Caudate nucleus (tissue), 63 donors: ENCODE measurements at places on chromosomes 1 and 21.

DNA sequence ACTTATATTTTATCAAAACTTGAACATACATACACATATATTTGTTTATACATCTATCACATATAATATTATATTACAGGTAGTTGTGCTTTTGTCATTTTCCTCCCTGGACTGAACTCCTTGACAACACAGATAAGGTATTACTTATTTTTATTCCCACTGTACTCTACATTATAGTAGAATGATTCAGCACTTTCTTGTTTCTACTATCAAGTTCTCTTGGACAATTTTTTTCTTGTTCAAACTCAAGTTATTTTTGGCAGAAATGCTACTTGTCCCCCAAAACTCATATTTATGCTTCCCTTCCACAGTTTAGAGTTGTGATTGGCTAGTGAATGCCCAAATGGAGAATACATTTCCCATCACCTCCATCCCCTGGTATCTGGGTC is 10.8 kb upstream of the PTPRC start:
- no peak for DNase-seq

- DNase-seq: no peak
These were observed 93.0 kb downstream of the EVI5 start for GRCh38 chr1:92691925-92692324.

- DNase-seq: no peak
These were observed 14.3 kb upstream of the DR1 start for GRCh38 chr1:93331412-93331811.

- DNase-seq: no peak
These were observed 4.1 kb downstream of the RBP7 start for GRCh38 chr1:10001016-10001665.

GRCh38 chr1:245800901-245801605 is 646.3 kb downstream of the KIF26B start:
- DNase-seq: no peak

GRCh38 chr21:14306126-14306907 is 76.6 kb downstream of the HSPA13 start:
- DNase-seq: no peak

DNA sequence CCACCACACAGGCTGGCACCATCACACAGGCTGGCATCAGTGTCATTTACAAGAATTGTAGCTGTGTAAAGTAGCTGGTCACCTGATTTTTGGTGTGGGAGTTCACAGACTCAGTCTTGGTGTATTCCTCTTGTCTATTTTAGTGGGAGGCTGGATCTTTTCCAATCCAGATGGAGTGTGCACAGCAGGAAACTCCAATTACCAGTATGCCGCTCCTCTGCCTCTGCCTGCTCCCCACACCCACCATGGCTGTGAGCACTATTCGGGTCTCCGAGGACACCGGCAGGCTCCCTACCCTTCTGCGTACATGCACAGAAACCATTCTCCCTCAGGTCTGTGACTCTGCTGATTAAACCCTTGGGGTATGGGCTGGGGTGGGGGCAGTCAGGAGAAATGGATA is 24.2 kb downstream of the TBX19 start:
- DNase-seq: no peak

DNA sequence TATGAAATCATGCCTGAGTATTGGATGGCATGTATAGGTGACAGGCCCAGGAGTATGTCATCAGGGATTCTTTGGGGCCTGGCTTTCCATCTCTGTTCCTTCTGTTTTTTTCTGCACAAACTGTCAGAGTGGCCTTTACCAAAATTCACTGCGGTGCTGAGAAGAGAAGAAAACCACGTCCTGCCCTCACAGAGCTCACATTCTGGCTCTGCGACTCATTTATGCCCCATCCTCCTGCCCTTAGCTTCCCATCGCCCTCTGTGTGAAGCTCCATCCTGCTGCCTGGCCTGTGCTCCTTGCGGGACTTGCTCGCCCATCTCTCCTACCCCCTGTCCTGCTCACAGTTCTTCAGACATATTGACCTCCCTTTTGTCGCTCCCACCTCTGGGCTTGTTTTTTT is 73.4 kb downstream of the HUNK start:
- DNase-seq: no peak
